ENCODE measurements at places on chromosomes 7 and 10.

DNA sequence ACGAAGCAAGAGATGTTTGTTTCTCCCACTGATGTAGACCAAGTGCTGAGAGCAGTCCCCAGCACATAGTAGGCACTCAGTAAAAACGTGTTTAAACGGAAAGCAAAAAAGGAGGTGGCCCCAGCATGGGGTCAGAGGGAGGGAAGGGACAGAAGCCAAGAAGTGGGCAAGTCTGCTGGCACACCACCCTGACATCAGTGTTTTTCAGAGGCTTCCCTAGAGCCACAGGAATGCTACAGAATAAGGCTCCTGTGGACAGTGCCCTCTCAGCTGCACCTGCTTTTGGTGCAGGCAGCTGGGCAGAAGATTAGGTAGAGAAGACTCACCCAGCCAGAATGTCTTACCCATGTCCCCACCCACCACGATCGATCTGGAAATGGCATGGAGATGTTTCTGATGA, 8.3 kb upstream of the ANKRD1 start:
- no peak for DNase-seq

GRCh38 chr10:37763132-37763531, 94.3 kb downstream of the ZNF248 start:
- DNase-seq, result no peak

DNA sequence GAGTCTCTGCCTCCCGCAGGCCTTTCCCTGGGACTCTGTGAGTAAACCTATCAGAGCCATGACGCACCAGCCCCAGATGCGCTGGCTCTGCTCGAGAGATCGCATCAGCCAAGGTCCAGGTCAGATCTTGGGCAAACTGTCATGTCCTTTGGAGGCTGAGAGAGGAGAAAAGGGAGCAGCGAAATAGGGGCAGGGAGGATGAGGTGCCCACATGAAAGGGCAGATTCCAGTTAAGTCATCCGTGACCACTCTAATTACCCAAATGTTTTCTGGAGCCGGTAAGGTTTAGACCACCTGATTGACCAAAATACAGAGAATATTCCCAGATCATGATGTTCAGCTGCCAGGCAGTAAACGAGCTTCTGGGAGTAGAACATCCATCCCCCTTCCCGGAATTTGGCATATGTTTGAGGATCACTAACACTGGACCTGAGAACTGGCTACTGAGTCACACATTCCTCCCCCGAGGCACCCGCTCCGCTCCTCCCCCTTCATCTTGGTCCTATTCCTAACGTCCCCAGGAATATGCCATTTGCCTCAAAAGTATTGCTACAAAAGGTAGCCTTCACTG, 88.0 kb downstream of the FGFR2 start:
- peak; percentile 98 for DNase-seq

GRCh38 chr10:120494313-120494710, 37.3 kb downstream of the PLPP4 start:
- DNase-seq, result no peak

- peak; percentile 64 for DNase-seq
These were observed 126.0 kb downstream of the SKIDA1 start for GRCh38 chr10:21399392-21400035.

GRCh38 chr7:13793926-13794325, 195.5 kb downstream of the ETV1 start:
- DNase-seq, result no peak
